Vagina (tissue), 2 donors: ENCODE measurements at places on chromosomes 6 and 20. TPM values are rescaled to one million over a fixed set of nuclear protein-coding genes. Genes with fewer than 3 reads are reported as not detected.

DNA sequence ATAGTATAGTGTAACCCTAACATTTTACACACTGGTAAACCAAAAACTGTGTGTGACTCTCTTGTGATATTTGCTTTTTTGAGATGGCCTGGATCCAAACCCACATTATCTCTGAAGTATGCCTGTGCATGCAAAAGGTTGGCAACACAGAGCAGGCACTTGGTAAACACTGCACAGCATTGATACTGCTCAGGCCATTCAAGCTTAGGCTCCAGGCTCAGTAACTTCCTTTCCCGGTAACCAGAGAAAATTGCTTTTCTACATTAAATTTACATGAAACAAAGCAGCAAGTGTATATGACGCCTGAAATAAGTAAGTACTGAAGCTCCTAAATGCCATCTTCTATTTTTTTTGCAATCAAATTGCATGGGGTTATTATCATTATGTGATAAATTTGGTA lies 205.7 kb downstream of the EPM2A start:
- no peak for DNase-seq

GRCh38 chr6:101879782-101880181 lies 486.3 kb downstream of the GRIK2 start:
- no peak for DNase-seq

- DNase-seq, result no peak
These were observed 607.8 kb upstream of the ARID1B start for GRCh38 chr6:156169371-156169770.

DNA sequence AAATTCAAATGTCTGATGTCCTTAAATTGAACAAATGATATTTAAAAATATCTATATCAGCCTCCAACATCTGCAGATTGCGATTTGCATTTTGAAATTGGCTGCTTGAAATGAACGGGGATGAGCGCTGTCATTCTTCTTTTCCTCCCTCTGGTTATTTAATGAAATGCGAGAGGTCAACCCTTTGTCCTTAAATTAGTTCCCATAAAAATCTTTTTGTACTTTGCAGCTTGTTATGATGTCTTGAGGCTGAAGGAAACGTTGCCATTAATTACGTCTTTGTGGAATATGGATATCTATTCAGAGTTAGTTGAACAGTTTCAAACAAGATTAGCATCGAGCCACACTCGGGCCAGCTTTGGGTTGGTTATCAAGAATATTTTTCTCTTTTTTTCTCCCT lies 140.0 kb downstream of the LINC00237 start:
- no peak for DNase-seq

DNA sequence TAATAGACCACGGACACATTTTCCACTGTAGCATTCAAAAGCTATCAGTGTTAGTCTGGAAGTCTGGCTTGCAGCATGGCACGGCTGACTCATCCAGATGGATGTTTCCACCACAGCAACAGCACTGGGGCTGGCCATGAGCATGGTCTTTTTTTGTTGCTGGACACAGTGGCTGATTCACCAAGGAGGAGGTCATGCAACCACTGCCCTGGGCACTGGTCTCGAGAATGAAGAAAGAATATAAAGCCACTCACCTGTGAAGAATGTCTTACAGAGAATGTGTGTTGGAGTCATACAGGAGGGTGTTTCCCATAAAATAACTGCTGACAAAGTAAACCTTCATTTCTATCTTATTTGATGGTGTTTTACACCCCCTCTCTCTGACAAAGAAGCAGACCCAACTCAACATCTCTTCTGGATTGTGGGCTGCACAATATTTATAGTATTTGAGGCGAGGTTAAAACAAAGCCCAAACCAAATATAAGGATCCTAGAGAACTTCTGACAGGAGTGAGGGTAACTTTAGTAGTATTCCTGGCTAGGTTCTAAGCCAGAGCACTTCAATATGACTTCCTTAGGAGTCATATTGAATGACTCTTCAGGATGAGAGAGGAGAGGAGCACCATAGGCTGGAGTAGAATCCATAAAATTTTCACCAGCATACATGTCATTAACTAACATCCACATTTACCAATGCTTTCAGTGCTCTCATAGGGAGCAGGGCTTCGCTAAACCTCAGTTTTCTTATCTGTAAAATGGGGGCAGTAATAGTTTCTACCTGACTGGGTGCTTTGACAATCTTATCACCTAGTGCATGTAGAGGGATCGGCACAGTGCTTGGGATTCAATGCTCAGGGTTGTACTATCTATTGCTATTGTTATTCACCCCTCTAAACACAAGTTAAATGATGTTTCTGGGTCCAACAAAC lies 121.4 kb downstream of the KIF13A start:
- DNase-seq, result no peak

- no peak for DNase-seq
These were observed 386.7 kb downstream of the HACE1 start for GRCh38 chr6:104473021-104473429.

DNA sequence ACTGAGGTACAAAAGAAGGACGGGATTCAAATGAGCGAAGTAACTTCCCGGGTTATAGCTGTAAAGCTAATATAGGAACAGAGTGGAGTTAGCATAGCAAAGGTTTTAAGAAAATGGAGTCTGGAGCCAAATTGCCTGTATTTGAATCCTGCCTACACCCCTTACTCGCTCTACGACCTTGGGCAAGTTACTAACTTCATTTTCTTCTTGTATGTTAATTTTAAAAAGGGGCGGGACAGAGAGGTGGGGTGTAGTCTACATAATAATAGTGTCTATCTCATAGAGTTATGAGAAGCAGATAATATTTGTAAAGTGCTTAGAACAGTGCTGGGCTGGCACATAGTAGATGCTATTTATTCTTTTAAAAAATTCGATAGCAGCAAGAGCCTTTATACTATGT lies 705 bp downstream of the ZSCAN23 start:
- DNase-seq, result no peak

SAMD3 gene
- total RNA-seq, result 7.6 TPM

HCK gene
- 10.1 TPM for total RNA-seq

PPP1R14C gene
- total RNA-seq, result 23.8 TPM

RAD21L1 gene
- not detected for total RNA-seq

SPATA25 gene
- total RNA-seq, result 7.1 TPM

BMP5 gene
- not detected for total RNA-seq

PPIL6 gene
- total RNA-seq, result 3.9 TPM
